Activated CD4-positive, alpha-beta T cell treated with anti-CD3 and anti-CD28 coated beads, Interleukin-2, amount 50 U/mL, for 4 hours (primary cell): ENCODE measurements at places on chromosomes 6 and 20.

- DNase-seq = no peak
These were observed 741.3 kb downstream of the DOK5 start for GRCh38 chr20:55216525-55217242.

DNA sequence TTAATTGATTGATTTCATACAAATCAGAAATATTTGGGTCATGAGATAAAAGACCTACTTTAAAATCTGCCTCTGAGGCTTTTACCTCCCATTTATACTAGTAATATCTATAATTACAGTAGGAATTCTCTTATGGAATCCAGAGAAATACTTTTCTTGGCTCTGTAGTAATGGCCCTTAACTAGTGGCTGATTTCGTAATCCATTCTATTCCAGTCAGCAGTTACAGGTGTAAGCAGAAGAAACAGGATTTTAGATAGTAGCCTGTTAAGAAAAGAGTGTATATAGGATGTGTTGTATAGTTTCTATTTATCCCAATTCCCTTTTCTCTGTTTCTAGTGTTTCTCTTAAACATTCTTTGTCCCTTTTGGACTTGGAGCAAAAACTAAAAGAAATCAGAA lies 21.2 kb downstream of the PEX3 start:
- no peak for DNase-seq

DNA sequence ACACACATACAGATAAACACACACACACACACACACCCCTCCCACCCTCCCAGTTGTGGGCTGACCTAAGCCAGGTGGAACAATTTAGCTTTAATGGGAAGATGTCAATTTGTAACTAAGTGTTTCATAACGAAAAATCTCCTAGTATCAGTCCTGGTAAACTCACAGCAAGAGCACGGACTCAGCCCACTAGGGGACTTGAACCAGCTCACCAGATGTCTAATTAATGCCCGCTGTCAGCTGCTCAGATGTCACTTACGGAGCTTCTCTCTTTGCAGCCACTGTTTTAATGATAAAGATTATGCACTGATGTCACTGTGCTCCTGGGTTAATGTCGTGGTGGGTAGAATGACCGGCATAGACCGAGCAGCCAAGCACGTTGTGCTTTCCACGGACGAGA lies 116.6 kb upstream of the INSM1 start:
- DNase-seq = no peak

GRCh38 chr6:152052061-152052460 lies 244.6 kb downstream of the ESR1 start:
- no peak for DNase-seq

DNA sequence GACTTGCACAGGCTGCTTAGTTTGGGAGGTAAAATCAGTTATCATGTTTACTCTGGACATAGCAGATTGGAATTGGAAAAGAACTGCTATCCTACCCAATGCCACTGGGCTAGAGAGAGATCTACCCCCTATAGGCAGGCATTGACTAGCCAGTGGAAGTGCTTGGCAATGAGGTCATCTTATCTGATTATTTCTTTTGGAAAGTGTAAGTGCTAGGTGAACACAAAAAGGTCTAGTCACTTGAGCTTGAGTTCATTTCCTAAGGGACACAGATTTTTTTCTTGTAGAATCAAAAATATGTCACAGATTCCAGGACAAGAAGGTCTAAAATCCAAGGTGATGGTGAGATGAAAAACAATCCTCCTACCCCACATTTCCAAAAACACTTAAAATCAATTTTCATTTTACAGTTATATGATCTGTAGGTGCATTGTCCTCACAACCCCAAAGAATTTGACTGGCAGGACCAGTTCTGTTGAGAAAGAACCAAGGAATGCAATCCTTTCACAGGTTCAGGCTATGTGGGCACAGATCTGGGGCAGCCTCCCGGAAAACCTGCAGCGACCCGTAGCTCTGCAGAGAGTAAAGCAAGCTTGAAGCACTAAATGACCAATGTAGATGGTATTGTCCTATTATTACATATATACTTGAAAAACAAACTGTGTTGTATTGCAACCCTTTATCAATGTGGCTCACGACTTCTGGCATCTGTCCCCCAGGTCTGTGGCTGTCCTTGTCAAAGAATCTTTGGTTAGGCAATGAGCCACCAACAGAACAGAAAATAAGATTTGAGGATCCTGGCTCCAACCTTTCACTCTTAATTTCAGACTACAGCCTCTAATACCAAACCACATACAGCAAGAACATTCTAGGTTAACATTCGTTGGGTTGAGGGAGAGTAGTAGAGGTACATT lies 67.3 kb upstream of the ADTRP start:
- DNase-seq = no peak

GRCh38 chr6:63516186-63516944 lies 55.9 kb upstream of the LOC128125822 start:
- DNase-seq = no peak

GRCh38 chr6:88922775-88923548 lies 40.5 kb downstream of the RNGTT start:
- DNase-seq = no peak

GRCh38 chr6:167127785-167128531 lies 5.1 kb downstream of the CCR6 start:
- DNase-seq = no peak

GRCh38 chr6:32886681-32887383 lies 32.8 kb downstream of the PSMB9 start:
- DNase-seq = no peak

GRCh38 chr20:3158968-3159431 lies 665 bp downstream of the FASTKD5 start:
- no peak for DNase-seq

DNA sequence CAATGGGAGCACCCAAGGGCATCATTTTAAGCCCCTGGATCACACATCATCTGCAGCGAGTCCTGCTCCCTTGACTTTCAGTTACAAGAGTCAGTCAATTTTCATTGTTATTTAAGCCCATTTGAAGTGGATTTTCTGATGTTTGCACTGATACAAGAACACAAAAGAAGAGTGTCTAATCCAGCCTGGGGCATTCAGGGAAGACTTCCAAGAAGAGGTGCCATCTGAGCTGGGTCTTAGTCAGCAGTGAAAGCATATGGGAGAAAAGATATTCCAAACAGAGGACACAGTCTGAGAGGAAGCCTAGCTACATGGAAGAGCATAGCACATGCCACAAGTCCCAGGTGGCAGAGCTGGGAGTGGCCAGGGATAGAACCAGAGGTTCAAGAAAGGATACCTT lies 10.4 kb upstream of the FOXP4 start:
- no peak for DNase-seq

DNA sequence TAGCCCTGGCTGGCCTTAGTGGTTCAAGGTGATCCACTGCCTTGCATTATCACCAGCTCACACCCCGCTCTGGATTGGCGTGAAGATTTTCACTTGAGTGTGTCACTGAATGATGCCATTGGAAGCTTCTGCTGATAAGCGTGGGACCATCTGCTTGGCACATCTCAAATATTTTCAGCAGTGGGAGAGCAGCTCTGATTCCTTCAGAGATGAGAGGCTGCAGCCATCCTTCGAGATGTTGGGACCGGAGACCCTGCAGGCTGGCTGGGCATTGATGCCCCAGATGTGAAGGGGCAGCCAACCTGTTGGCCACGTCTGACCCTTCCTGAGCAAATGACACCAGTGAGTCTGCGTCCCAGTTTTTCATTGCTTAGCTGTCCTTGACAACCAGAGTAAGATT lies at the start of gene MAS1:
Gene MAS1, plus strand, starts transcription at position 197 of the 400 bp plus-strand sequence. CDS start 15,968 bp downstream, outside the sequence.
- DNase-seq = no peak

GRCh38 chr6:111269401-111269970 lies 182.2 kb downstream of the SLC16A10 start:
- DNase-seq = no peak

DNA sequence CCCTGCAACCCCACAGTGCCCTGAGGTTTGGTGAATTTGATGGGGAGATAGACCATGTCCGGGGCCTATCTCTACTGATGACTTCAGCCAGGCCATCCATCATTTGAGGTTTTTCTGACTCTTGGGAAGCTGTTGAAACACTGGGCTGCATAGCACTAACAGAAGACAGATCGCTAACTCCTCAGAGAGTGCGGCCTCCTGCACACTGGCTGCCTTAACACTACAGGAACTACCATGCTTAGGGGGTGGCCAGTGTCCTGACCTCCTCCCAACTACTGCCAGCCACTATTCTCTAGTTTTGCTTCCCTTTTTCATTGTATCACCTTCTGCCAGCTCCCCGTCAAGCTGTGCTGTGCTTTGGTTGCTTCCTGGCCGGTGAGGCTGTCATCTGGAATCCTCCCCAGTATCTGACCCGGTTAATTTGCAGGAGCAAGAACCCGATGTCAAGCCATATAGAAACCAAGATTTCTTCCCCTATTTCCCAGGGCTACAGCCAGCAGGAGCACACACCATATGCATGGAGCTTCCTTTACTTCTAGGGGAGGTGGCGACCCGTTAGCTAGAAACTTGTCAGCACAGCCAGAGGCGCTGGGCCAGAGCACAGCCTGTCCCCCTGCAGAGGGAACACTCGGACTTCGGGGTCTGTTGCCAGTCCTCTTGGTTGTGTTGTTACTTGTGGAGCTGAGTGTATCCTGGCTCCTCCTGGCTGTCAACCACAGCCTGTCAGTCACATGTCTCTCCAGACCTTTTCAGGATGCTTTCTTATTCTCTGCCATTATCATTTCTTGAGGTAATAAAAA lies 57.3 kb upstream of the TRAF3IP2 start:
- DNase-seq = no peak

- no peak for DNase-seq
These were observed 23.0 kb upstream of the IER3 start for GRCh38 chr6:30767158-30767943.

DNA sequence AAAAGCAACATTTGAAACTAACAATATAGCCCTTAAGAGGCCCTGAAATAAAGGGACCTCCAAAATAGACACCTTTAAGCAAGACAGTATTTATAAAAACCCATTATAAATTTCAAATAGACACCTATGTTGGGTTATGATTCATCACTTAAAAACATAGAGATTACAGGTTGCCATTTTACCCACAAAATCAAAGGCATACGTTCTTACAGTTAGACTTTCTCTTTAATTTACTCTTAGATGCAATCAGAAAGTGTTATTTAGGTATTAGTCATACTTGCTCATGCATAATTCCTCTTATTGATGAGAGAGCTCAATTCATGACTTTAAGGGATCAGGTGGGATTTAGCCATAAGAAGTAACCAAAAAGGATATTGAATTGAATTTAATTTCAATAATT lies 51.5 kb upstream of the TMEM200A start:
- no peak for DNase-seq

GRCh38 chr20:44057698-44058675 lies 129.0 kb downstream of the JPH2 start:
- no peak for DNase-seq

DNA sequence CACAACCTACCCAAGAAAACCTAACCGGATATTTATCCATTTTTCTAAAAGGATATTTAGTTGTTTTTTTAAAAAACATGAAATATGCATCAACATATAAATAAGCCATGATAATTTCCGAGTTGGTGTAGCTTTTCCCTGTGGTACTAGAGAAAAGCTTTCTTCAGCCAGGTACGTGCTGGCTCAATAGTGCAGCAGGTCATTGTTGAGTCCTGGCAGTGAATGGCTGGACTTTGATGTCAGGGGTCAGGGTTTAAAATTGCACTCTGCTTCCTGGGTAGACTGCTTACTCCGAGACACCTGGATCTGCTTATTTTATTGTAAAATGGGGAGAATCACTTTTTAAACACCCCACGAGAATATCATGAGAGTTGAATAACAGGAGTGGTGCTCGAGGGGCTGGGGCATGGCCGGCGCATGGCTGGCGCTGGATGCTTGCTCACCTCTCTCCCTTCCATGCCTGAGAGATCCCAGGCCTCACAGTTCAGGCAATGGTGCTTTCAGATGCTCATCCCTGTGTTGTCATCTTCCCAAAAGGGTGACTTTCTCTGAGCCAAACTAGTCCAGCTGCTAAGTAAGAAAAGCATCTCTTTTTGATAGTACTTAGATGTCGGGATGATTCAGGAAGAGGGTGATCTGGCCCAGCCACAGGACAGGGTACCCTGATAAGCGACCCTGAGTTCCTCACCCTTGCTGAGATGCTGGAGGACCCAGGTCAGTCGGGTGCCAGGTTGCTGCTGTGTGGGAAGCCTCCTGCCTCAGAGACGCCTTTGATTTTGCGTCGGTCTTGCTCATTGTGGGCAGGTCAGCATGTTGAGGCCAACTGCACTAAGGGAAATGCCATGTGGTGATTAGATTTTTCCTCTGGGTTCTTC lies 269.1 kb upstream of the FOXQ1 start:
- DNase-seq = no peak
